ENCODE measurements at places on chromosomes 4 and X. TPM values are rescaled to one million over a fixed set of nuclear protein-coding genes. Genes with fewer than 3 reads are reported as not detected.

The HGFAC gene
- 1.2 TPM for polyA plus RNA-seq

The TLR7 gene
- 0.08 TPM for polyA plus RNA-seq

- H3K27me3 ChIP-seq: peaks cover 71% of the 10 kb centered on the region
- H3K36me3 ChIP-seq: no peaks in the 10 kb centered on the region
- H3K27ac ChIP-seq: no peak overlapping the region
- no peak overlapping the region for H3K4me3 ChIP-seq
- no peak for DNase-seq
- H3K4me1 ChIP-seq: no peaks in the 10 kb centered on the region
These were observed 6.9 kb downstream of the L1CAM start for GRCh38 chrX:153878969-153879653.

The NLGN3 gene
- polyA plus RNA-seq: 0.50 TPM

DNA sequence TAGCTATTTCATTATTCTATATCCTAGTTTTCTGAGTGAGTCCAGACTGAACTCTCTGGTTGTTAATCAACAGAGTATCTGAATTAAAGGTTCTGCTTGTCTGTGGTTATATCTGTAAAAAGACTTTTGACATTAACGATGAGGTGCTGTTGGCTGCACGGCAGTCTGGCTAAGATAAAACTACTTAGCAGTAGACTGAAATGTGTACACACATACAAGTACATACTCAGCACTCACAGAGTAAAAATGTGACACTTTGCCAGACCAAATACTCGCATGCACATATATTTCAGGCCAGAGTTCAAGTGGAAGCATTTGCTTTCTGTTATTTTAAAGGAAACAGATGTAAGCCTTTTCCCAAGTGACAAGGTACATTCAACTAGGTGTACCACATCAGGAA lies 80.5 kb downstream of the PRDM5 start:
- H3K4me1 ChIP-seq: peaks cover 9% of the 10 kb centered on the region
- H3K36me3 ChIP-seq: peaks cover 5% of the 10 kb centered on the region
- no peaks in the 10 kb centered on the region for H3K27me3 ChIP-seq
- no peak for DNase-seq

DNA sequence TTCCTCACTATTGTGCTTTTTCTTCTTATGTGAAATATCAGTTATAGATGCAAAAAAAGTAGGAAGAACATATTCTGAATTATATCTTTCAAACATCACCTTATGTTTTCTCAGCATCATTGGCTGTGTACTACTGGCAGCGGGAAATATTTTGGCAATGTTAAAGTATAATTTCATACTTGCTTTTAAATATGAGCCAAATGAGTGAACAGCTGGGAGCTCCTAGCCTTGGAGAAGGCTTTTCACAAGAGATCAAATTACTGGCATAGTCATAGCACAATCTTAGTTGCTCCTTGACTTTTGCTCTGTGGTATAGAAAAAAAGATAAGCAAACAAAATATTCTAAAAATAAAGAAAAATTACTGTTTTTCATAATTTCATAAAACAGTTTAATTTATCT lies 1575.8 kb upstream of the PABPC4L start:
- DNase-seq: no peak
- no peak overlapping the region for H3K4me3 ChIP-seq
- no peaks in the 10 kb centered on the region for H3K4me1 ChIP-seq
- H3K36me3 ChIP-seq: no peaks in the 10 kb centered on the region

DNA sequence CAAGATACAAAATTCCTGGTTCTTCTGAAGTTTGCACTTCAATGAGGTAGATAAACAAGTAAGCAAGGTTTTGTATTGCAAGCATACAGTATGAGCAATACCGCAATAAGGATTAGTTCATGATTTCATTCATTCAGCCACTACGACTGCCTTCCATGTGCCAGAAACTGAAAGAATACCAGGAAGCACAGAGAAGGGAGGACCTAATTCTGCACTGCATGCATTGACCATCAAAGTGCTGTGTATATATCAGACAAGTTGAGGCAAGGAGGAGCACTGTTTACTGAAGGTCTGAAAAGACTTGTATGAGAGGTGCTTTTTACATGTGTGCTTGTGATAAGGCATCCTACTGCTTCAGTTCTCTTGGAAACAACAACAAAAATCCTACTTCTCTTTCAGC lies 40.9 kb upstream of the GPM6B start:
- no peak overlapping the region for H3K4me3 ChIP-seq
- peaks cover 4% of the 10 kb centered on the region for H3K27me3 ChIP-seq
- no peak overlapping the region for H3K27ac ChIP-seq
- H3K36me3 ChIP-seq: no peaks in the 10 kb centered on the region
